ENCODE measurements at places on chromosomes 12 and 14. TPM values are rescaled to one million over a fixed set of nuclear protein-coding genes. Genes with fewer than 3 reads are reported as not detected.

The COX8C gene
- not detected for polyA plus RNA-seq

The DLK1 gene
- polyA plus RNA-seq, result not detected

The MAGOHB gene
- 67.0 TPM for polyA plus RNA-seq

The GPRC5D gene
- not detected for polyA plus RNA-seq

The GLS2 gene
- polyA plus RNA-seq, result 18.7 TPM

The KERA gene
- not detected for polyA plus RNA-seq

The CCDC197 gene
- not detected for polyA plus RNA-seq

The TCL1B gene
- polyA plus RNA-seq, result not detected

The KCNH3 gene
- 1.3 TPM for polyA plus RNA-seq

The SLC10A1 gene
- 0.23 TPM for polyA plus RNA-seq

The STYX gene
- 11.5 TPM for polyA plus RNA-seq

The TAC3 gene
- not detected for polyA plus RNA-seq

The NFATC4 gene
- polyA plus RNA-seq, result 0.81 TPM

The PGF gene
- polyA plus RNA-seq, result not detected

The FAM222A gene
- polyA plus RNA-seq, result 45.3 TPM

The RNU4-1 gene
- not detected for polyA plus RNA-seq

The KIF26A gene
- not detected for polyA plus RNA-seq

The CCDC196 gene
- 0.65 TPM for polyA plus RNA-seq

The ABCD2 gene
- polyA plus RNA-seq, result 7.8 TPM

The TBX3 gene
- 0.88 TPM for polyA plus RNA-seq

The CCDC85C gene
- polyA plus RNA-seq, result not detected

The CACNA2D4 gene
- polyA plus RNA-seq, result not detected

All from Purkinje cell (primary cell).